Activated CD4-positive, alpha-beta T cell treated with anti-CD3 and anti-CD28 coated beads, Interleukin-2, amount 50 U/mL, for 48 hours (primary cell): ENCODE measurements at places on chromosomes 7 and 10.

GRCh38 chr7:100546129-100546925, 7.3 kb downstream of the AGFG2 start:
- no peak for DNase-seq

DNA sequence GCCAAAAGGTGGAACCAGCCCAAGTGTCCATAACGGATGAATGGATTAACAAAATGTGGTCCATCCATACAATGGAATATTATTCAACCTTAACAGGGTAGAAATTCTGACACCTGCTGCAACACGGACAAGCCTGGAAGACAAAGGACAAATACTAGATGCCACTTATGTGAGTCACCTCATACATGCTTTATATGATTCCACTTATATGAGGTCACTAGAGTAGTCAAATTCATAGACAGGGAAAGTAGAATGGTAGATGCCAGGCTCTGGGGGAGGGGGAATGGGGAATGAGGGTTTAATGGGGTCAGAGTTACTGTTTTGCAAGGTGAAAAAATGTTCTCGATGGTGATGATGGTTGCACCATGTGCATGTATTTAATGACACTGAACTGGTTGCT, 34.0 kb upstream of the CYTH3 start:
- no peak for DNase-seq

GRCh38 chr7:32025381-32026082, 44.7 kb downstream of the PDE1C start:
- no peak for DNase-seq

GRCh38 chr7:2688409-2689342, 674 bp downstream of the AMZ1 start:
- DNase-seq = no peak

DNA sequence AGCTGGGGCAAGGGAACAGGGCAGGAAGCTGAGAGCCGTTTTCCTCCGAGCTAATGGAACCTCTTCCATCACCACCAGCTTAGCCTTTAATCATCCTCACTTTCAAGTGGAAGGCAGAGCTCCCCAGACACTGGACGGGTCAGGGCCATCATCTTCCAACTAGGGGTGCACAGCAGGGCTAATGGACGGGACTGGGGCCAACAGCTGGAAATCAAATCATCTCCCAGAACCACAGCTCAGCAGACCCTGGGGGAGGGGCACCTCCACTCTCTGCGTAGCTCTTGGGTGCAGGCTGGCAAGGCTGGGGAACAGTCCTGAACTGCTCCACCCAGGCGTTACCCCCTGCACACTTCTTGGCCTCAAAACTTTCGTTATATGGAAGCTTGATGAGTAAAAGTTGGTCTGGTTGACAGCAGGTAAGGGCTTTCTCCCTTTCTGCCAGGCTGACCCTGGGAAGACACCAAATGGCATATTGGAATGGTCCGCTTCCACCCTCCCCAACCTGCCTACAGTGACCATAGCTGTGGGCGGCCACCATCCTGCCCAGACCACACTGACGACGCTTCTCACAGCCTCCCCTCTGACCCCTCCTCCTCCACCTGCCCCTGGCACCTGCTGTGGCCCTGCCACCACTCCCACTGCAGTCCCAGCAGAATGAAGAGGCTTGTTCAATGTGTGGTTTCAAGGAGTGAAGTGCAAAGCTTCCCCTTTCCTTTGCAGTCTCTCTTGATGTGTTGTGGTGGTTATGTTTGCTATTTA, 51.7 kb upstream of the RET start:
- DNase-seq = no peak

- no peak for DNase-seq
Observed at GRCh38 chr7:142908921-142909890, 23.7 kb upstream of the TRPV6 start.

- DNase-seq = no peak
Observed at GRCh38 chr7:132125096-132125495, 451.2 kb downstream of the PLXNA4 start.

GRCh38 chr10:104328896-104329710, 9.2 kb downstream of the ITPRIP start:
- DNase-seq = peak; percentile 74

DNA sequence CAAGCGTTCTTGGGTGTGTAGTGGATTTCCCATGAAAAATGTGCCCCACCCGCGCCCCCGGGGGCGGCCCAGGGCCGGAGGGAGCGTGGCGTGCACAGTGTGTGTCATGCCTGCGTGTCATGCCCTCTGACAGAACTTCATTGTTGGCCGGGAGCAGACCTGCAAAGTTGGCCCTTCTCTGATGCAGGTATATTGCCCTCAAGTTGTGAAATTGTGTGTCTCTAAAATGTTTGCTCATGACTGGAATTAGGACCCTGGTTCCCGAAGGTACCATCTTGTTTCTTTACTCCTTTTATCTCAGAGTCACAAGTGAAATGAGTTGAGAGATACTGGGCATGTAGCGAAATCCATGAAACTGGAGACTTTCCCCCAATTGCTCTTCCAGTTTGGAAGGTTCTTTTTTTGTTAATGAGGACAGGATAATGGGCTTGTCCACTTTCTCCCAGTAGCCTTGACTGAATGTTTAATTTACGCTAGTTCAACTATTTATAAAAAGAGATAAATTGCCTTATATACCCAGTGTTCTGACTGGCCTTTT, 26.2 kb downstream of the ADK start:
- DNase-seq = peak; percentile 53

DNA sequence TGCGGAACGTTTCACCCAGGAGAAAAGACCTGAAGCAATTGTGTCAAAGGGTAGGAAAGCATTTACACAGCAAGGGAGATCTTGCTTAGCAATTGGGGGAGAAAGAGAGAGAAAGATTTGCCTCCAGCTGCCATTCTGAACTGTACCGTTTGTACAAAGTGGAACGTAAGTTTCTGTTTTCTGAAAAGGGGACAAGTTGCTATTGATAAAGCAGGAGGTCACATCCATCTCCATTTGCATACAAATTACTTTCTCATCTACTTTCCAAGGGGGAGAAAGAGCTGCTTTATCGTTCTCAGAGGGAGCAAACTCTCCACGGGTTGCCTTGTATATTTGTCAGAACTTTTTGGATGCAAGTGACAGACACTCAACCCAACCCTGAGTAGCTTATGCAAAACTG, 92.0 kb upstream of the CARD11 start:
- DNase-seq = no peak

DNA sequence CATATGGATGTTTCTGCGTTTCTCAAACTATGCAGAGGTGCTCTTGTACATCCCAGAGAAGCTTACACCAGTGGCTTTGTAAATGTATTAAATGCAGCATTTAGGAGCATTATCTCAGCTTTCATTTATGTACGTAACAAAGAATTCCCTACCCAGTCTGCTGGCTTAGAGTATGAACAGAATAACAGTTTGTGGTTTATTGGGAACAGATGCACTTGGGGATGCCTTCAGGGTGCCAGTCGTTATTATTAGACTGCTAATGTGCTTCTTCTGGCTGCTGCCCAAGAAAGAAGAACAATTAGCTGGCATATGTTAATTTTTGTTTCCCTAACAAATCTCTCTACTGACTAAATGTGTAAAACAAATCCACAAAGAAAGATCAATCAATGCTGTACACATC, 241.9 kb downstream of the FOXP2 start:
- DNase-seq = no peak

DNA sequence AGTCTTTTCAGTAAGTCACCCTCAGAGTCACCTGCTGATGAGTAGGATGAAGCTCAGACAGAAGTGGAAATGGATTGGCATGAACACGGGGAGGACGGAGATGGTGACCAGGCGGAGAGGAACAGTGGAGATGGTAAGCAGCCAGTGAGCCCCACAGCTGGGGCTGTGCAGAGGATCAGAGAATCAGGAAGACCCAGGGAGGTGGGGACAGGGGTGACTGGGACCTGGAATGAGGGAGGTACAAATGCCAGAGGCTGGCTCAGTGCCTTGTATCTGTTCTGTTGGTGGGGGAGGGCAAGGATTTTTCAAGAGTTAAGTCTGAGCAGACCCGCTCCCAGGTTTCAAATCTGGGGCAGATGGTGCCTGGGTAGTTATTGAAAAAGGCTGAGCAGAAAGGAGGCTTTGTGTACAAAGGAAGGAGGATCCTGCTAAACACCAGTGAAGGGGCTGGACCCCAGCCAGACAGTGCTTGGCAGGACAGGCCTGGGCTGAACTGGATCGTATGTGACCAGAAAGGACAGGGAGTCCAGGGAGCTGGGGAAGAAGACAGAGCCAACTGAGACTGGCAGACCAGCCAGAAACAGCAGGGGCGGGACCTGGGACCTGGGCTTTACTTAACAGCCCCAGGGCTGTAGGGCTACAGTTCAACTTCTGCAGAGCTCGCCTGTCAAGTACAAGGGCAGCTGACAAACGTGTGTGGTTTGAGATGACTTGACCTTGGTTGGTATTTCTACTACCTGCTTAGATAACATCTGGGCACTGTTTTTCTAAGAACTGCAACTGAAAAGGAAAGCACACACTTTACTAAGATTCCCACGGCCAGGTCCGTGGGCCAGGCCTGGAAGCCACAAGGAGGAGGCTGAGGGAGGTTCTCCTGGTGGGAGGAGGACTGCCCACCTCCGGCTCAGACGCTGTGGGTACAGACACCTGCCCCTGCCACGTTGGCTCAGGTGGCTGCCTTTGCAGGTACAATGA, 13.2 kb upstream of the FRMPD2 start:
- no peak for DNase-seq

DNA sequence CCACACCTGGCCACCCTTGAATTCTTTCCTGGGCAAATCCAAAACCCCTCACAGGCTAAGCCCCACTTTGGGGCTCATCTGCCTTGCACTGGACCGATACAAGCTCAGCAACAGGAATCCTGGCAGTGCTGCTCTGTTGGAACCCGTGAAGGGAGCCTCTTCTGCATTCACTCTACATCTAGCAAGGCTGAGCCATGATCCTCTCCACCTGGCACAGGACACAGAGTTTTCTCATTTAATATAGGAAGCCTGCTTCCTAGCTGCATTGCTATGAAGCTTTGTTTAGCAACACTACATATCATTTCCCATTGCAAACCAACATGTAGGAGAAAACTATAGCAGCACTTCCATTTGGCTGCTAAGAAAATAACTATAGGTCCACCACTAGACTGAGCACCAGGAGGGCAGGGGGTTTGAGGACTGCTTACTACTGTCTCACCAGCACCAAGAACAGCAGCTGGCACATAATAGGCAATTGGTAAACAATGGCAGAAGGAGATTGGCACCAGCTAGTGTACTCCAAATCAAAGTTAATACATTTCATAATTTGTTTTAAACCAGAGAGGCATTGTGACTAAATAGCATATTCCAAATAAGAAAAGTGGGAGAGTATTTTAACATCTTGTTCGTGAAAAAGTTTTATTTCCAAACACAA, 56.1 kb downstream of the CPVL start:
- no peak for DNase-seq

GRCh38 chr7:142867097-142867378, 12.2 kb downstream of the EPHB6 start:
- DNase-seq = no peak

- DNase-seq = no peak
Observed at GRCh38 chr7:8149222-8149621, 112.7 kb downstream of the ICA1 start.

DNA sequence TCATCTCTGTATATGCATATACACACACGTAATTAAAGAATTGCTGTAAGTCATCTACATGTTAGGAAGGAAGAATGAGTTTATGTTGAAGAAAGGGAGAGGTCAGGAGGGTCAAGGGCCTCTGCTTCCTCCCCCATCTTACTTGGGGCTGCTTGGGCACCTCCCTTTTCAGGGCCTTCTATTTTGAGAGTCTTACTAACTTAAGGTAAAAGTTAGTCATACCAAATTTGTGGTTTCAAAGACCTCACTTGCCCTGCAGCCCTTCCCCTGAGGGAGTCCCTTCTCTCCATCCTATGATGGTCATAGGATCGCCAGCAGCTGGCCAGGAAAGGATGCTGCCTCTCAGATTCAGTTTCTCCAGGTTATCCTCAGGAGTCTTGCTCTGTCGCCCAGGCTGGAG, 2.6 kb downstream of the PLEKHS1 start:
- DNase-seq = no peak

DNA sequence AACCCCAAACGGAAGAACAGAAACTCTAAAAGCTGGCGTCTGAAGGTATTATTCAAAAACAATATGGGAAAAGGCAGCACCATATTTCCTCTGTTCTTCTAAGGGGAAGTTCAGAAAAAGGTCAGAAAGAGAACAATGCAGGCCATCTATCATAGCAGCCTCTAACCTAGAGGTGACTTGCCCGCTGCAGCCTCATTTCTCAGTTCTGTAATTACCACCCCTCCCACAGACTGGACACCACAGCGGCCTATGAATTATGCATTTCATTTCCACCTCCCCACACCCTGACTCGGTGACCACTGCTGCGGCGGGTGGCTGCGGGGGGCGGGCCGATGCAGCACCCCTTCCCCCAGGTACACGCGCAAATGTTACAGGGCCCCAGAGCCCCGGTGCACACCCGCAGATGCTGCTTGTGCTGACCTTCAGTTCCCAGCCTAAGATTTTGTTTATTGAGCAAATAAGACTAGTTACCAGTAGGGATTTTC, 125.5 kb downstream of the CLEC2L start:
- DNase-seq = no peak

DNA sequence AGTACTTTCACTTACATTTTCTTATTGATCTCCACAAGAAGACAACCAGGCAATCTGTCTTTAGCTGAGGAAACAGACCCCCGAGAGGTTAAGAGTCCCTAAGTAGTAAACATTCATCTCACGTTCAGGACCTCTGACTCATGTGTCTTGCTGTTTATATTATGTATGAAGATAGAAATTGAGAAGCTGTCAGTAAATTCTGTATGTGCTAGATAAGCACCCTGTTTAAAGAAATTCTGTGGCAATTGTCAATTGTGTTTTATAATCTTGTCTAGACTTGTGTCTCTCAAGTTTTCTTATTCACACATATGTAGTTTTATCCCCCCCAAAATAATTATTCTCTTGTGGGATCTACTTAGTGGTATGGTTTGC, 14.5 kb downstream of the ADK start:
- no peak for DNase-seq

- DNase-seq = no peak
Observed at GRCh38 chr10:123585477-123586445, 80.4 kb upstream of the GPR26 start.

GRCh38 chr10:33165911-33166310, 168.6 kb downstream of the NRP1 start:
- DNase-seq = no peak

- DNase-seq = no peak
Observed at GRCh38 chr7:108488768-108489538, 32.7 kb upstream of the NRCAM start.

- DNase-seq = peak; percentile 3
Observed at GRCh38 chr7:40604601-40605438, 470.0 kb downstream of the SUGCT start.

- DNase-seq = no peak
Observed at GRCh38 chr7:129990403-129991192, 37.8 kb upstream of the UBE2H start.

DNA sequence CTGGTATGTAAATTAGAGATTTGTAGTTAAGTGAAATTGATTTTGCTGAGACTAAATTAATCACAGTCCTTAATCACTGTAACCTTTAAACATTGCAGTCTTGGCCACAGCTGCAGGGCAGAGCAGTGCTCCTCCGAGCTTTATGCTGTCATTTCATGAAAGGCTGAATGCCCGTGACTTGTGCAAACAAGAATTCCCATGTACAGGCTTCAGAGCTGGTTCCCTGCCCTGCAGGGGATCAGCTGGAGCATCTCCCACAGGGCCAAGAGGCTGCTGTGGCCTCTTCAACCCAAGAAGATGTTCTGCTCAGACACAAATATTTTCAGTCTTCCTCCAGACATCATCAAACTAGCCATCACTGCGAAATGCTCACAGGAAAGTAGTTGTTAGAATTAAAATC, 419.1 kb downstream of the AUTS2 start:
- no peak for DNase-seq

- no peak for DNase-seq
Observed at GRCh38 chr10:21696302-21696701, 162.3 kb downstream of the MLLT10 start.
